ENCODE measurements at places on chromosomes 16 and 17.

GRCh38 chr17:47470836-47471235, 60.1 kb upstream of the NPEPPS start:
- no peak for DNase-seq

DNA sequence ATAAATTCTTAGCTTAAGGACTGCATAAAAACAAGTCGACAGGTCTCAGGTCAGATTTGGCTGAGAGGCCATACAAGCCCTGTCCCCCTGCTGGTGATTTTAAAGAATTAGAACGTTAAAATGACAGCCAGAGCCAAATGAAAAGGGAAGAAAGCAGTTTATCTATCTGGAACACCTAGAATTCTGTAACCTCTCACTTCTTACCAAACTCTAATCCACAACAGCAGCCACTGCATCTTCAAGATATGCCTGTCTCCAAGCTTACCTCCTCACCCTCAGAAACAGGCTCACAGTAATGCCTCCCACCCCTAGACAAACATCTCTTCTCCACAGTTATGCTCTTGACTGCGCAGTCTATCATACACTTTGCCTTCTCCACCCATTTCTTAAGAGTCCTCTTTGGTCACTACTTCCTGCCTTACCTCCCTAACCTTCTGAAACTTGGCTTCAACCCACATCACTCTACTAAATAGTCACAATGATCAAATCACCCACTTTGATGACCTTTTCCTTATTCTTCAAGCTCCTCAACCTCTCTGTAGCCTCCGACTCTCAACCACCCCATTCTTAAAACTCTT, 14.2 kb downstream of the ANKFY1 start:
- no peak for DNase-seq

- no peak for DNase-seq
Measured at GRCh38 chr17:75755205-75755901, 9.6 kb downstream of the GALK1 start.

DNA sequence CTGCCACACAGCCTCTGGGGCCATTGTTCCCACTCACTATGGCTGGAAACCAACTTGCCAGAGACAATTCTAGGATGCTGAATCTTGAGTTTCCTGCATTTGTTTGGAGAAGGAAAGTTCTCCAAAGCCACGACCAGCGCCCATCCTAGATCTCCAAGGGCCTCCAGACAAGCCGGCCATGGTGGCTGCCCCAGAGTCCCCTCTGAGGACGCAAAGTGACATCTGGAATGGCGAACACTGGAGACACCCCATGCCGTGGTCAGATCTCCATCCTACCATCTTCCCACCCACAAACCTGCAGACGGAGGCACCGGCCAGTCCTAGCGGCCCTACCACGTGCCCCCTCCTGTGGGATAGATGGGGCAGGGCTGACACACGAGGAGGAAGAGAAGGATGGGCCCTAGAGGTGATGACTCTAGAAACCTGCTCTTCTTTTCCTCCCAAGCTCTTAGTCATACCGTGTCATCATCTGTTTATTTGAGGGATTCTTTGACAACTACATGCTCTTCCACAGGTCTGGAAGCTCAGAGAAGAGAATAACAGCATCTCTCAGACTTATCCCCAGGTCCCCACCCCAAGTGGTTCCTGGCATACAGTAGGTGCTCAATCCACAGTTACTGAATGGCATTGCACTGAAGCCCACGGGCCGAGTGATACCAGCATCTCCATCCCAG, 71.3 kb downstream of the MYH11 start:
- no peak for DNase-seq

DNA sequence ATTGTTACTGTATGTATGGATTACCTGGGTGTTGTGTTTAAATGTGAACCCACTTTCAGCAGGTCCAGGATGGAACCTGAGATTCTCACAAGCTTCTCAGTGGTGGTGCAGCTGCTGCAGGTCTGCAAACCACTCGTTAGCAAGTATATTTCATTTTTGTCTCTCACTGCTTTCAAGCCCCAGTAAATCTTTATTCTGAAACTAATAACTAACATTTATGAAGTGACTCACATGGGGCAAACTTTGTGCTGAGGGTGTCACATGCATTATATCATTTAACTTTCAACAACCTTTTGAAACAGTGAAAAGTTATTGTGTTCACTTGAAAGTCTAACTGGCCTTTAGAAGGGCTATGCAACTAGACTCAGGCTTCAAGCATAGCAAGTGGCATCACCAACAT, 98.9 kb upstream of the DYNLRB2 start:
- DNase-seq = no peak

- DNase-seq = peak; percentile 83
Measured at GRCh38 chr16:67666559-67667452, at the start of the genes C16orf86 and ENKD1. Gene C16orf86 (plus strand): TSS chr16:67666814. CDS start chr16:67666971, 157 bp downstream. Gene ENKD1 (minus strand): TSS chr16:67666750. CDS start chr16:67666442, 308 bp downstream.

GRCh38 chr17:81983011-81983638, 5.7 kb downstream of the ASPSCR1 start:
- no peak for DNase-seq

- DNase-seq = no peak
Measured at GRCh38 chr16:23274968-23275367, 27.1 kb upstream of the SCNN1B start.

DNA sequence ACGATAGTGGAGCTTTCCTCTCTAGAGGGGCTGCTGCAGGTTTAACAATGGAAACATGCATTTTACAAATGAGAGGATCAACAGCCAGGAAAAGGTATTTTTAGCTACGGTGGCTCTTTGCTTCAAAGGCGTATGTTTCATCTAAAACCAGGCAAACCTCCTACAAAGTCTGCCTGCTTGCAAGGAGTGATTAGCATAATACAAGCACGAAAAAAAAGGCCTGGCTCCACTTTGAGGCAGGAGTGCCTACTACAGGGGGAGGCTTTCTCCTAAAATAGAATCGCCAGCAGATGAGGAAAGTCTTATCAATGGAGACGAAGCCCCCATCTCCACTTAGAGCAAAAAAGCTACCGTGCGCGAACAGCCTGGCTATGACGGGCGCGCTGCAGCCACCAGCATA, 27.1 kb upstream of the MTSS2 start:
- no peak for DNase-seq

- no peak for DNase-seq
Measured at GRCh38 chr17:75272848-75273184, 1.8 kb upstream of the MIF4GD start.

DNA sequence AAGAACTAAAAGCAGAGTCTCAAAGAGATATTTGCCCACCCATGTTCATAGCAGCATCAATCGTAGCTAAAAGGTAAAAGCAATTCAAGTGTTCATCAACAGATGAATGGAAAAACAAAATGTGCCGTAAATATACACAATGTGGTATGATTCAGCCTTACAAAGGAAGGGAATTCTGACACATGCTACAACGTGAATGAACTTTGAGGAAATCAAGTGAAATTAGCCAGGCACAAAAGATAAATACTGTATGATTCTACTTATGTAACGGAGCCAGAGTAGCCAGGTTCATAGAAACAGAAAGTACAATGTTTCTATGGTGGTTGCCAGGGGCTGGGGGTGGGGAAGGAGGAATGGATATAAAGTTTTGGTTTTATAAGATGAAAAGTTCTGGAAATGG, 57.8 kb upstream of the IL34 start:
- DNase-seq = no peak

DNA sequence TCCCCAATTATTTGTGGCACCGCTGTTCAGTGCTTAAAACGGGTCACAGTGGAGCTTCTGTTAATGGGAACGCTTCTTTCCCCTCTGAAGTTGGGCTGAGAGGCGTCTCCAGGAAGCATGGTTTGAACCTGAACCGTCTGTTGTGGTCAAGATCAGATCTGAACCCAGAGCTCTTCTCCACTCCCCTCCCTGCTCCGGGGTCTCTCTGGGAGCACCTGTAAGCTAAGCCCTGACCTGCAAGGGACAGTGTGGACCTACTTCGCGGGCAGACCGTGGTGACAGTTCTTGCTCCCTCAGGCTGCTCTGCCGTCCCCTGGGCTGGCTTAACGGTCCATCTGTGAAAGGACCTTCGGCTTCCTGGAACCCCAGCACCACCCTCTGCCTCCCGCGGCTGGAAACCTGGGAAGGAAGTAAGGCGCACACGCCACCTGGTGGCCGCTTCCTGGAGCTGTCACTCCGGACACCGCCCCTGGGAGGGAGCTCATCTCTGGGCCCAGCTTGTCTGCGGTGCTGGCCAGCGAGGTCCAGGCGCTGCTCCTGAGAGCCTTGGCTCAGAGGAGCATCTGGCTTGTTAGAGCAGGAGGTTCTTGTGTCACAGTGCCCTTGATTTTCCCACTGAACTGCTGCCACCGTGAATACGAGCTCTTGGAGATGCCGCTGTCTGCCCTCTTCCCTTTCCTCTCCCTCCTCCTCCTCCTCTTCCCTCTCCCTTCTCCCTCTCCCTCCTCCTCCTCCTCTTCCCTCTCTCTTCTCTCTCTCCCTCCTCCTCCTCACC, 518.5 kb upstream of the EEF2KMT start:
- DNase-seq = peak; percentile 52

GRCh38 chr17:44906763-44907728, 7.8 kb upstream of the EFTUD2 start:
- no peak for DNase-seq

DNA sequence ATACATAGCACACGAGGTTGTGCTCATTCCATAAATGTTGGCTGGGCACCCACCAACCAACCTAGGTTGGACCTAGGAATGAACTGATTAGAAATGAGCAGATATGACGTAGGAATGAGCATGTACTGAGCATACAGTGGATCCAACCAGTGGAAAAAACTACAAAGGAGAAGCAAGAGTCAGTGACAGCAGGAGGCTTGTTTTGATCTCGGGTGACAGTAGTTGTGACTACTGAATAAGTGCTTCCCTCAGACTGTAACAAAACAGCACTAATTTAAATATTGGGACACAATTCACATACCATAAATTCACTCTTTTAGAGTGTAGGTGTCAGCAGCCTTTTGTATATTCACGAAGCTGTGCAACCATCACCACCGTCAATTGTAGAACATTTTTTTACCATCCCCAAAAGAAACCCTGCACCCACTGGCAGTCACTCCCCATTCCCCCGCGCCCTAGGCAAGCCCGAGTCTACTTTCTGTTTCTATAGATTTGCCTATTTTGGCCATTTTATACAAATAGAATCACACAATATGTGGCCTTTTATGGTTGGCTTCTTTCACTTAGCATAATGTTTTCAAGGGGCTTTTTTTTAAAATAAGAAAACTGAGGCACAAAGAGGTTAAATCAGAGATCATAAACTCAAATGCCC, 7.0 kb downstream of the VAC14 start:
- DNase-seq = no peak

GRCh38 chr16:25219070-25219737, 2.5 kb downstream of the AQP8 start:
- no peak for DNase-seq

All from activated CD4-positive, alpha-beta T cell treated with anti-CD3 and anti-CD28 coated beads, Interleukin-2, amount 50 U/mL, for 48 hours (primary cell).